ENCODE measurements at places on chromosomes 4 and X.

GRCh38 chr4:108861334-108861733 lies 98.5 kb upstream of the ETNPPL start:
- DNase-seq, result peak; percentile 5

DNA sequence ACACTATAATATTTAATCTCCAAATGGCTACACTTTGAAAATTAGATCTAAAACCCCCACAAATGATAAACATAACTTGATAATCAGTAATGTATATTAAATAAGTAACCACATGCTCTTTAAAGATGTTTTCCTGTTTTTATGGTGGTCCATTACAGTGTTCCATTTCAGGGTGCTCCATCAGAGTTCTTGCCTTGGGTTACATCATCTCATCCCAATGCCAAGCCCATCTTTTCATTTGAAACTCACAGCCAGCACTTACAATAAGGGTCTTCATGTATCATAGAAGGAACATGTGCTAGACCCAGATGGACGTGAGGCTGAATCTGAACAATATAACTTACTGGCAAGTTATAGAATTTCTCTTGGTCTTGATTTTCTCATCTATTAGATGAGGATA lies 10.5 kb upstream of the PAQR3 start:
- no peak for DNase-seq

DNA sequence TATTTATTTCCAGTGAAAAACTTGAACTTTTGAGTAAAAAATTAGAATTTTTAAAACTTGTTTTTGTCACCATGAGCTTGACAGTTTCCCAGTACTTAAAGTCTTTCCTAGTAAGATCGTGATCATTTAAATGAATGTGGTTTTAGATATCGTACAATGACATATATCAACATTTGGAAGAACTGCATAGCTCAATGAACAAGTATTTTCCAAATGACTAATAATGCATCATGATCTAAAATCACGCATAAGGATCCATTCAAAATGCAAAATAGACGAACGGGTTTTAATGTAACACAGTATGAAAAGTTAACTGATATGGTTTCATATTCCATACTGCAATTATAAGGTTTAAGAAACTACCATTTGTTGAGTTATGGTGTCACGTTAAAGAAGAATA lies 4.1 kb upstream of the NDNF start:
- DNase-seq, result no peak

GRCh38 chr4:40600850-40601249 lies 28.8 kb downstream of the RBM47 start:
- DNase-seq, result no peak

DNA sequence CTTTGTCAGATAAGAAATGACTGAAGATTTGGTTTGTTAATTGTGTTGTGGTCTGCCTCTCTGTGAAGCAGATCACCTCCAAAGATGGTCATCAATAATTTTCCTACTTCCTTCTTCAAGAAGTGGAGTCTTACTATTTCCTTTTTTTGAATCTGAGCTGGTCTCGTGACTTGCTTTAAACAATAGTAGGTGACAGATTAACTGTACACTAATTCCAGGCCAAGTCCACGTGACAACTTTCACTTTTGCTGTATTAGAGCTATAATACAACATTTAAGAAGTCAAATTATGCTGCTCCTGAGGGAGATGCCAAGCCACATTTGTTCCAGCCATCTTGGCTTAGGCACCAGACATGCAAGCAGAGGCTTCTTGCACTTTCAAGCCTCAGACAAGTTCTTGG lies 393.8 kb upstream of the GRID2 start:
- DNase-seq, result no peak

- peak; percentile 93 for DNase-seq
These were observed 47.2 kb downstream of the MAOA start for GRCh38 chrX:43703211-43703791.

- peak; percentile 38 for DNase-seq
These were observed 167.5 kb upstream of the PDE5A start for GRCh38 chr4:119795986-119796578.

DNA sequence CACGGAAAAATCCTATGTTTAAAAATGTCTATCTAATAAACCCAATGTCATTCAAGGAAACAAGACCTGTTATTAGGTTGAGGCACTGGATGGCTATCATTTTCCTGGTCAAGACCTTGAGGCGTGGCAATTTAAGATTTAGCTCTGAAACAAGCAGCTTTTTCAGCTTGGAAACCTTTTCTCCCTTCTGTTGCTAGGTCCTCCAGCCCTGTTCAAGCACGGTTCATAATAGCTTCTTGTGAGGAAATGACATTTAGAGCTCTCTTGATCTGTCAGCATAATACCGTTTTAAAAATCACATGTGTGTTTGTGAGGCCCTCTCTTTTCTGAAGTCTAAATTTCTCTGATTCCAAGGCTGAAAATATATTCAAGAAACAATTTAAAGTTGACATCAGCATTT lies 133.6 kb upstream of the GRPR start:
- DNase-seq, result no peak

GRCh38 chr4:110306303-110306702 lies 107.9 kb upstream of the ELOVL6 start:
- DNase-seq, result no peak

DNA sequence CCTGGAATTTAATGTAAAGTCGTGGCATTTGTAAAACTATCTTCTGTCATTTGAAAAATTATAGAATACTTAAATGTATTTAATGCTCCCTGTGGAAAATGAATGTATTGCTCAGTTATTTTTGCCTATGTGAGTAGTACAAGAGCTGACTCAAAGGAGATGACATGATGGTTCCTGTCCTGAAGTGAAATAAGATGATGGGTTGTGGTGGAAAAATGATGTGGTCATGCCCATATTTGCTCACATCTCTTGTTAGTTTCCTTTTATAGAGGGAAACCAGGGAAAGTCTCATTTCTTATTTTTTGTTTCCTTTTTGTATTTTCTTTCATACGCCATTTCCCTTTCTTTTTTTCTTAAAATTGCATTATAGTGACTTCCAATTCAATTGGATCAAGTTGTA lies 23.7 kb downstream of the PLS3 start:
- DNase-seq, result peak; percentile 80

DNA sequence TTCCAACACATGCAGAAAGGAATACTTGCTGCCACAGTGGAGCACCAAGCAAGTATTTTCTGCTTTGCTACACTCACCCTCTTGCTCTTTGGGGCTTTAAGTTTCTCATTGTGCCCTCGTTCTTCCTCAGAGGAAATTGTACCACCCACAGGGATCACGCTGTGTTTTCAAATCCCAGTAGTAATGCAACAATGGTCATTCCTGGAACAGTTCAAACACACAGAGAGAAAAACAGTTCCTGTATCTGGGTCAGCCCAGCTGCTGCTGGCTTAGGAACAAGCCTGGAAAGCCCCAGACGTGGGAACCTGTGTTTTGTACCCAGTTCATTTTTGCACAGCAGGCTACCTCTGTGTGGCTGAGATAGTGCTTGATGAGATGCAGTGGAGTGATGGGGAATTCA lies 907.8 kb downstream of the STPG2 start:
- DNase-seq, result no peak

DNA sequence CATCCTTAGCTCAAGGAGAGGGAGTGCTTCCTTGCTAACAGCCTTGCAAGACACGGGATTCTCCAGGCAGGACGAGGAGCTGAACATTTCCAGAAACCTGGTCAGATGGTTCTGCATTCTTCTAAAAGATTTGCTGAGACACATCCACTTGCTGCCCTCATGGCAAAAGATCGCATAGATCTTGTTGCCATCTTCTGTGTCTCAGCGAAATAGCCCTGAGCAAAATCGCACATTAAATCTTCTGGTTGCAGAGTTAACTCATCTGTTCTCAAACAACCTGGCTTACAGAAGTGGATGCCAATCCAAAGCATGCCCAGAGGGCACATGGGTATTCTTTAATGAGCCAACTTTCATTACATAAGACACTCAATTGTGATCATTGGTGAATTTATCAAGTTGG lies 167.5 kb downstream of the PRKX start:
- peak; percentile 85 for DNase-seq

- no peak for DNase-seq
These were observed 244.7 kb downstream of the PALLD start for GRCh38 chr4:168741281-168742173.

DNA sequence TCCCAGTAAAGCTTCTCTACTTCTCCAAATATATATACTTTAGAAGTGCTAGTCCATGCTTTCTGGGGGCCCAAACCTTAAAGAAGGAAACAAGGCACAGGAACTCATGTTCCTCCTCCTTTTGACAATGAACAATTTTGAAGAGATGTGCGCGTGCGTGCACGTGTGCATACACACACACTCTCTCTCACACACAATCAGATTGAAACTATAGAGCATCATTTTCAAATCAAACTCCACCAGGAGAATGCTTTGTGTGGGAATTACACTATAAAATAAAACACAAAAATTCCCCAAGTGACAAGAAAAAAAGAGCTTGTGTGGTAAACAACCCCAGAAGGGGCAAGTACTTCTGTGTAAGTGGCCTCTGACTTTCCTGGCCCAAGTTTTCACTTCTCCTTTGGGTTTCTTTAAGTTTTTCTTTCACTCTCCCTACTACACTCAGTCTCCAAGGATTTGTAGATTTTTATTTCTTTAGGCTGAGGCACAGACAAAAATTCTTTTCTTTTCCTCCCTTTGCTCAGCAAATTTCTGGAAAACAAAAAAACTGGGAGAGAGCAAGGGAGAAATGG lies 46.6 kb upstream of the SHISA3 start:
- no peak for DNase-seq

GRCh38 chr4:47167081-47168035 lies 136.0 kb downstream of the GABRB1 start:
- DNase-seq, result peak; percentile 54

DNA sequence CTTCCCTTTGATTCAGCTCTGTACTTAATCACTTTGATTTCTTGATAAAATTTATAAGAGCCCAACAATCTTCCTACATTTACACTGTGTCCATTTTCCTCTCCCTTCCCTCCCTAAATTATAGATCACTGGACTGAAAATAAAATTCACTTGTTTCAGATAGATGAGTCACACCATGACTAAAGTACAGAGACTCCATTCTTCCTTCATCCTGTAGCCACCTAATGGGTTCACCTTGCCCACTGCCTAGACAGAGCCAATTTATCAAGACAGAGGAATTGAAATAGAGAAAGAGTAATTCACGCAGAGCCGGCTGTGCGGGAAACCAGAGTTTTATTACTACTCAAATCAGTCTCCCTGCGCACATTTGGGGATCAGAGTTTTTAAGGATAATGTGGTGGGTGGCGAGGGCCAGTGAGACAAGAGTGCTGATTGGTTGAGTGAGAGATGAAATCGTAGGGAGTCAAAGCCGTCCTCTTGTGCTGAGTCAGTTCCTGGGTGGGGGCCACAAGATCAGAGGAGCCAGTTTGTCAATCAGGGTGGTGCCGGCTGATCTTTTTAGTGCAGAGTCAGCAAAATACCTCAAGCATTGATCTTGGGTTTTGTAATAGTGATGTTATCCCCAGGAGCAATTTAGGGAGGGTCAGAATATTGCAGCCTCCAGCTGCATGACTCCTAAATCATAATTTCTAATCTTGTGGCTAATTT lies 71.3 kb upstream of the MED14 start:
- peak; percentile 33 for DNase-seq

DNA sequence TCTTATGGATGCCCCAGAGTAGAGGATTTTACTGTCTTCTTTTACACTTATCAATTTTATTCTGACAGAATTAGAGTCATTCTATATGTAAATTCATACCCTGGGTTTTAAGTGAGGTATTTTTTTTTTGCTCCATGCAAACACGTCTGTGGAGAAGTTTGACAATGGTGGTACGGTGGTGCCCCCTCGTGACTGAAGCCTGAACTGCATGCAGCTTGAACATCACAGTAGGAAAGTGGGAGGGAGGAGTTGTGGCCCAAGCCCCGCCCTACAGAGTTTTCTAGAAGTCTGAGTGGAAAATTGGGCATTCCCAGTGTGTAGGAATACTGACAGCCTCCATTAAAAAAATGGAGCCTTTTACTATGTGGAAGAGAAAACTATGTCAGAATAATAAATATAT lies 73.3 kb upstream of the RAB40AL start:
- DNase-seq, result peak; percentile 77

GRCh38 chr4:20554134-20554533 lies 146.1 kb upstream of the PACRGL start:
- no peak for DNase-seq

- DNase-seq, result peak; percentile 42
These were observed 50.8 kb upstream of the SETD7 start for GRCh38 chr4:139606579-139607501.

- peak; percentile 7 for DNase-seq
These were observed 51.1 kb downstream of the GPC4 start for GRCh38 chrX:133364196-133364595.

DNA sequence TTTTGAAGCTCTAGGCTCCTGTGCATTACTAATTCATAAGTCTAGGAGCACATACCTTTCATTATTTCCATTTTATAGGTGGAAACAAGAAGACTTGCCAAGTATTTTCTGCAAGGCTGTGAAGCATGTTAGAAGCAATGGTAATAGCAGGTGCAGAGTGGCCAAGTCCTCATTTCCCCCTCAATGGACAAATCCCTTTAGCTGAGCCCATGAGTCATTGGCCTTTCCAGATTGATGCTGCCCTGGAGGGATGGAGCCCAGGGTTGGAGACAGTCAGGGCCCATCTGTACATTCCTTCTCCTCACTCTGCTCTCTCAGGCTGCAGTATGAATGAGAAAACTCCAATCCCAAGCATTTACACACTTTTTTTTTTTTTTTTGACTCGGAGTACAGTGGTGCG lies 6.6 kb downstream of the MGST2 start:
- DNase-seq, result peak; percentile 43

DNA sequence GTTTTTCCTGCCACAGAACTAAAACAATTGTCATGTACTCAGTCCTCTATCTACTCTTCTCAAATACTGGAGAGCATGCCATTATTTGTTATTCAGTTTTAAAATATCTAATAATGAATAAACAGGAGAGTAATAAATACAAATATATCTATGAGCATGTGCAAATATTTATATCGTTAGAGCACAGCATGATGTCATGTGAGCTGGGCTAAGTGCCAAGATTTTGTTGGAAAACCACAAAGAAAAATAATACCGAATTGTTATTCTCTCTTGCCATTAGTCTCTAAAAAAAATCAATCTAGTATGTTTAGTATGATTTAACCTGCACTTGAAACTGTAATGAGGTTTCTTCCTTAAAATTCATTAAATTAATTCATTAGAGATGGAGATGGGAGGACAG lies 97.3 kb downstream of the DDX60 start:
- DNase-seq, result peak; percentile 70

DNA sequence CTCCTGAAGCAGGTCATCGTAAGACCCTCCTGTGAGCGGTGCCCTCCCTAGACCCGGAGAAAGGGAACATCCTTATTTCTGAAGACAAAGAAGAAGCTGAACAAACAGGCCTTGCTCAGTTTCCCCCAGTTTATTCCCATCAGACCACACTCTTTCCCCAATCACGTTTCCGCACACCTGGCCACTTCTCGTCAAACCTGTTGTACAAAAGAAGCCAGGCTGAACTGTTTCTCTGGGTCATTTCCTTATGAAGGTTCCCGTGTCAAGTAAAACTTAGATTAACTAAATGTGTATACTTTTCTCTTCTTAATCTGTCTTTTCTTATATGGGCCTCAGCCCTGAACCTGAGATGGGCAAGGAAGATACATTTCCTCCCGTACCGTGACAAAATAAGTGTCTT lies 111.6 kb upstream of the ENPP6 start:
- DNase-seq, result no peak

- DNase-seq, result peak; percentile 83
These were observed 173.7 kb downstream of the PABPC4L start for GRCh38 chr4:134027931-134028330.
